RCC 7860 (cell line): ENCODE measurements at places on chromosomes 12 and 14.

DNA sequence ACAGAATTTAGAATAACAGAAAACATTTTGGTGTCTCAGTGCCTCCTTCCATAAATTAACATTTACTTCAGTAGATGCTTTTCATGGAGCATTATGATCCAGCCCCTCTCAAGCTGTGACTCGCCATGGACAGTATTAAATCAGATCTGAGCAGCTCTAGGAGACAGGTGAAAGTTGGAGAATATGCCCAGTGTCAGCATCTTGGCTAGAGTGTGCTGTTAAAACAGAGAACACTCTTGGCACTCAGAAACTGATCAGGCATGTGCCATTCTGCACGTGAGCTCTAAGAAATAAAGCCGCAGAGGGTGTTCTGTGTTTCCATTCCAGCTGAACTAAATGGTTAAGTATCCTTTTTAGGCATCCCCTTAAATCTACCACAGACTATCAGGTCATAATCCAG, 68.0 kb downstream of the DIP2B start:
- DNase-seq: no peak

GRCh38 chr14:34450542-34450915, 11.5 kb downstream of the SPTSSA start:
- DNase-seq: no peak

- no peak for DNase-seq
Observed at GRCh38 chr12:94553130-94553519, 93.5 kb upstream of the CEP83 start.

DNA sequence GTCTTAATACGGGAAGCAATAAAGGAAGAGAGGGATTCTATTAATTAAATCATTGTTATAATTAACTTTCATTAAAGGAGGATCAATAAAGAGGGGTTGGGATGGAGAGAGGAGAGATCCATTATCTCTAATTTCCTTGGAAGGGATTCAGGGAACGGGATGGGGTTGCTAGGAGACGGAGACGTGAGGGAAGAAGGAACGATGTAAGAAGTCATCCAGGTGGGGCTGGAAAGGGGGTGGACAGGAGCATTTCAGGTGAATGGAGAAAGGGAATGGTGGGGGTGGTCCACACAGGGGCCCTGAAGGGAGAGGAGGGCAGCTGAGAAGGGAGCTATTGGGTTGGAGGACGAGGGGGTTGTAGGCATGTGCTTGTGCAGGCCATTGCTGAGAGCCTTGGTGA, 17.2 kb downstream of the CALCOCO1 start:
- DNase-seq: no peak

DNA sequence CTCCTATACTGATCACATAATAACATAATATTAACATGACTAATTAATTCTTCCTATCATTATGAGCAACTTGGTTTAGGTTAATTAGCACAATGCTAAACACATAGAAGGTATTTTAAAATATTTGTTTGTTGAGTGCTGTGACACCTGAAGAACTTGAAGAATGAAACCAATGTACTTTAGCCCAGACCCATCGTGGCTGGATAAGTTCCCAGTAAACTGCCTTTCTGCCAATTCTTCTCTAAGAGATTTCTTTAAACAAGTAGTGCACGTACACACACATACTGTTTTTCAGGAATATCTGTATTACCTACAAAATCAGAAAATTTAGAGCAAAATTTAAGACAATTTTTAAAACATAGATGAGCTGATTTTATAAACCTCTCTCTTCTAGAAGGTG, 207.4 kb upstream of the SSTR1 start:
- no peak for DNase-seq

DNA sequence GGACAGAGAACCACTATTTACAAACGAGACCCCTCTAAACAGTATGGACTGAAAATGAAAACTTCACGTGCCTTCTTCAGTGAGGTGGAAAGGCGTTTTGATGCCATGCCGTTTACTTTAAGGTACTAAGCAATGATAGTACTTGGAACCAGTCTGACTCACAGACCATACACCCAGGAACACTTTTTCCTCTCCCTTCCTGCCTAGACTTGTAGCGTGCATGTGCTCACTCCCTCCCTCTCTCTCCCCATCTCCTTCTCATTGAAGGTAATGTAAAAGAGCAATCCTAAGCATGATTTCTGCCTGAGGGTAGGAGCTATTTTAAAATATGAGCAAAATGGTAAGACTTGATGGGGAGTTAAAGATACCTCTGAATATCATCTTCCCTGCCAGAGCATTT, 5.9 kb upstream of the RPL41 start:
- DNase-seq: no peak

GRCh38 chr14:55206175-55206693, 14.8 kb upstream of the DLGAP5 start:
- no peak for DNase-seq

DNA sequence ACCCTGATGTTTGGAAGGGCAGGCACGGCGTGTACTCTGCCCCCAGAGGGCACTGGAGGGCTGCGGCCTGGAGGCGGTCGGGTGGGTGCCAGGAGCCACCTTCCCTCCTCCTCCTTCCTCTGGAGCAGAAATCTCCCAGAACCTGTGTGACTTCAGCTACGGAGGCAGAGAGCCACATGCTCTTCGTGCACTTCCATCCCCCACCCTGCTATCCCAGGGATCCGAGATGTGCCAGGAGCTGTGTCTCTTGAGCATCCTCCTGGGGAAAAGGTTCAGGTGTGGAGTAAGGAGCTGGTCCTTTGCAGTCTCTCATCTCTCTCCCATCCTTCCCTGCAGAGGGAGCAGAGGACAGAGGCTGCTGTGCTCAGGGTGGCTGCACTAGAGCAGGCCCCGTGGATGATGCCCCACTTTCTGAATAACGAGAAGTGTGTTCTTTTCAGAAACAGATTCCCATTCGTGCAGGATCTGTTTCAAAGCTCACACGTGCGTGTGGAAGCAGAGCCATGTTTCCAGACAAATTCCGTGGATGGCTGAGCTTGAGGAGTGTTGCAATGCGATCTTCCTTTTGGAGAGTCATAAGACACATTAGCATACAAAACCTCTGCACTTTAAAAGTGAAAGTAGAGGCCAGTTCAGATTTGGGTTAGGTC, 162.9 kb downstream of the ADGRD1 start:
- DNase-seq: no peak

- DNase-seq: no peak
Observed at GRCh38 chr14:45699471-45699870, 446.5 kb upstream of the MIS18BP1 start.

GRCh38 chr14:23910101-23910875, 43.3 kb upstream of the DHRS4 start:
- DNase-seq: peak; percentile 13

DNA sequence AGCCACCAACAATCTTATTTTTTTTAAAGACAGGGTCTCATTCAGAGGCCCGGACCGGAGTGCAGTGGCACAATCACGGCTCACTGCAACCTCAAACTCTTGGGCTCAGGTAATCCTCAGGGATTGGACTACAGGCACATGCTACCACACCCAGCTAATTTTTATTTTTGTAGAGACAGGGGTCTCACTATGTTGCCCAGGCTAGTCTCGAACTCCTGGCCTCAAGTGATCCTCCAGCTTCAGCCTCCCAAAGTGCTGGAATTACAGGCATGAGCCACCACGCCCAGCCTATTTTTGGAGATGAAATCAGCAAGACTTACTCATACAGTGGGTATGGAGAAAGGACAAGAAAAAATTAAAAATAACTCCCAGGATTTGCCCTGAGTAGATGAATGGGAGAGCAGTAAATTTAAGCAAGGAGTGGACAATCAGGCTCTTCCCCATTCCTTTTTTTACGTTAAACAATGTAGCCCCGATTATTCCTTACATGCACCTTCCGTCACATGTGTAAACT, 13.2 kb downstream of the FMNL3 start:
- no peak for DNase-seq

GRCh38 chr12:50188875-50189575, 21.9 kb upstream of the CERS5 start:
- no peak for DNase-seq

GRCh38 chr12:124752437-124753227, 111.0 kb downstream of the SCARB1 start:
- DNase-seq: peak; percentile 78

DNA sequence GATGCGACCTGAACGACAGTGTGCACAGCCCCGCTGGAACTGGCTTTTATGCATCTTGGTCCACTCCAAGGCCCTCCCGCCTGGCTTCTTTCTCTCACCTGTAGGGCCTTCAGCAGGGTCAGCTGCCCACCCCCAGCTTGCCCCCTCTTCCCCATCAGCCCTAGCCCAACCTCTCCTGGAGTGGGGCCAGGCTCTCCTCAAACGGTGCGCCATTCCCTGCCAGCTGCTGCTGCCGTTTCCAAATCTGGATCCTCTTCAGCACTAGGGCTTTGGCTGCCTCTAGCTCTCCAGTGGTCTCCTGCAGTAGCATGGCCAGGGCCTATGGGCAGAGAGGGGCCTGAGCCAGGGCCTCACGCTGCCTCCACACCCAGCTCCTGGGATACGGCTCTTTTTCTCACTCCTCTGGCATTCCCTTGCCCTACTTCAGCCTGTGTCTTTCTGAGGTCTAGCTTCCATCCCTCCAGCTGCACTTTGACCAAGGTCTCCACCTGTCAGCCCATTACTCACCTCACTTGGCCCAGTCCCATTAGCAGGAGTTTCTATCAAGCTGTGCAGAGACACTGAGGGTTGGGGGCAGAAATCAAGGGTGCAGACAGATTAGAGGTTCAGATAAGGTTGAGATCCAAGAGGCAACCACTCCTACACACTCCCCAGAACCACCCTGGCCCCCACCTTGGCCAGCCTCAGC, 5.0 kb downstream of the STAT6 start:
- no peak for DNase-seq

- no peak for DNase-seq
Observed at GRCh38 chr14:75513911-75514672, 8.2 kb upstream of the BATF start.

- DNase-seq: no peak
Observed at GRCh38 chr14:32134448-32135097, 57.5 kb downstream of the ARHGAP5 start.

DNA sequence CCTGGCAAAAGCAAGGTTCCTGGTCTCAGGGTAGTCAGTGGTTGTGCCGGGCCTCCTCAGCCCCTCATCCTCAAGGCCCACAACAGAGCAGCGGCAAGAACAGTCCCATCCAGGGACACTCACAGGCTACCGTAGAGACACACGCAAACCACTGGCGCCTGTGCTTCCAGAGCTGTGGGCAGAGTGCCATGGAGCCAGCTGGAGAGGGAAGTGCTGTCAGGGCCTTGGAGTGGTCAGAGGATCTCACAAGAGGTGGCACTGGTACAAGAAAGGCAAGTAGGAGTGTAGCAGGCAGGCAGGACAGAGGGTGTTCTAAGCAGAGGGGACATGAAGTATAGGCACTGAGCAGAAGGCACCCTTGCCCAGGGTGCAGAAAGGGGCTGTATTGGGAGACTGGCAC, 34.6 kb downstream of the ANKRD9 start:
- no peak for DNase-seq

GRCh38 chr12:102054345-102054744, 7.4 kb downstream of the WASHC3 start:
- no peak for DNase-seq

DNA sequence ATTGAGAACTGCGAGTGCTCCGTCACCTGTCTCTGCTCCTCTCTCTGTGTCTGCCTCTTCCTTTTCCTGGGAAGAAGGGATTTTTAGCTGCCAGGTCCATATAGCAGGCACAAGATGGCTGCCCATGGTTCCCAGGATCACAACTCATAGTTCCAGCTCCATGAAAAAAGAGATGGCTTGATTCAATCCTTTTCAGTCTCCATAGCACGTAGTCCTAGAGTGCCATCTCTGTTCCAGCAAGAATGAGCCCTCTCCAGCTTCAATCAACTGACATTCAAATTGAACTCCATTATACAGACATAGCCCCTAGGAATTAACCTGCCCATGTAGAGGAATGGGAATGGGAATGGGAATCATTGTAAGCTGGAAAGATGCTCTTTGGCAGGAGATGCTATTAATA, 34.7 kb upstream of the RTRAF start:
- DNase-seq: no peak

GRCh38 chr14:46818147-46818546, 166.6 kb upstream of the RPL10L start:
- DNase-seq: no peak

DNA sequence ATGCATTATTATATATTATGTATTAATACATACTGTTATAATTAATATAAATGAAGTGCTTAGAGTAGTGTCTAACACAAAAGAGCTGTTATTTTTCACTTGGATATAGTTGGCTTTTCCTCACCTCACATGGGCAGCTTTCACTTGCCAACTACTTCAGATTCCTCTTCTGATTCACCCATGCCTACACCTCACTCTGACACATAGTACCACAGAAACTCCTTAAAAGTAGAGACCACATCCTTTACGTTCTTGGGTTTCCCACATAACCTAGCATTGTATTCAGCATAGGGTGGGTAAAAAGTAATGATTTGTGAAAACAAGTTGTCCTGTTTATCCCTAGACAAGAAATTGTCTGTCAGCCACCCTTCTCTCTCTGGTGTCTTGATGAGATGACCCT, 61.0 kb downstream of the DIO2 start:
- DNase-seq: peak; percentile 54

GRCh38 chr14:85453401-85454225, 76.3 kb upstream of the FLRT2 start:
- DNase-seq: no peak

GRCh38 chr14:73800970-73801515, 50.6 kb upstream of the PTGR2 start:
- no peak for DNase-seq

DNA sequence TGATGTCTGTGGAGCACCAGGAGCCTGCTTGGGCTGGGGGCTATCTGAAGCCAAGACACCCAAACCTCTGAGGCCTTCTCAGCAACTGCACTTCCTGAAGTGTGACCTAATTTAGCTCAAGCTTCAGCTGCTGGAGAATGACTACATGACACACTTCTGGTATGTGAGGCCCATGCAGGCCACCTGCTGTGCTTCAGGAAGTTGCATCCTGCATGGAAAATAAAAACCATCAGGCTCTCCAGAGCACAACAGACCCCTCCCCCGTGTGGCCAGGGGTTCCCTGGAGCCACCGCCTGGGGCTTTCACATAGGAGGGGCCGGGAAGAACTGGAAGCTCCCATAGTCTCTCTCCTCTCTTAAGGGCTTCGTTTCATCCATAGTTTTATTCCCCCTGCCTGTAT, 217.7 kb downstream of the SLC15A4 start:
- no peak for DNase-seq

DNA sequence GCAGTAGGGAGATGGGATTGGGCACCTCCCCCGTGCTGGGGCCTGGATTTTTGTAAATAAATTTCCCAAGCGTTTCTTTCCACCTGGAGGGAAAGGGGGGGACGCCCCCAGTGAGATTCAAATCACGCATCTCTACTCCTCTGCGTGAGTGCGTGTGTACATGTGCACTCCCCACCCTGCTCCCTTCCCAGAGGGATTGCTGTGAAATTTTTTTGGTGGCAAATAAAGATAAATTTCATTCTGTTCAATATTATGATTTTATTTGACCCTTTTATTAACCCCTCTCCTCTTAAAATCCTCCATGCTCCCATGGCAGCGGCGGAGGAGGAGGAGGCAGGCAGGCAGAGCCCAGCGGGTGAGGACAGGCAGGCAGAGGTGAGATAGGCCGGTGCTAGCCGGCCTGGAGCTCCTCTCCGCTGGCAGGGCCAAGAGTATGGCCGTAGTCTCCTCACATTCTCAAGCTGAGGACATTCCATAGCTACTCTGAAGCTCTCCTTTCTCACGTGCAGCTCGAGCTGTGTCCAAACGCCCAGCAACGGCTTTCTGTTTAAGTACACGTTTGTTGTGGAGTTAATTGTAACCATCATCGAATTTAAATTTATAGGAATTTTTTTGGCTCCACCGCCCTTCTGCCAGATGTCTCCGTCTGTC, 1.5 kb upstream of the HOTAIR start:
- DNase-seq: no peak
